ENCODE measurements at places on chromosomes 5 and 9. TPM values are rescaled to one million over a fixed set of nuclear protein-coding genes. Genes with fewer than 3 reads are reported as not detected.

NUDT12 gene
- not detected for total RNA-seq

DNA sequence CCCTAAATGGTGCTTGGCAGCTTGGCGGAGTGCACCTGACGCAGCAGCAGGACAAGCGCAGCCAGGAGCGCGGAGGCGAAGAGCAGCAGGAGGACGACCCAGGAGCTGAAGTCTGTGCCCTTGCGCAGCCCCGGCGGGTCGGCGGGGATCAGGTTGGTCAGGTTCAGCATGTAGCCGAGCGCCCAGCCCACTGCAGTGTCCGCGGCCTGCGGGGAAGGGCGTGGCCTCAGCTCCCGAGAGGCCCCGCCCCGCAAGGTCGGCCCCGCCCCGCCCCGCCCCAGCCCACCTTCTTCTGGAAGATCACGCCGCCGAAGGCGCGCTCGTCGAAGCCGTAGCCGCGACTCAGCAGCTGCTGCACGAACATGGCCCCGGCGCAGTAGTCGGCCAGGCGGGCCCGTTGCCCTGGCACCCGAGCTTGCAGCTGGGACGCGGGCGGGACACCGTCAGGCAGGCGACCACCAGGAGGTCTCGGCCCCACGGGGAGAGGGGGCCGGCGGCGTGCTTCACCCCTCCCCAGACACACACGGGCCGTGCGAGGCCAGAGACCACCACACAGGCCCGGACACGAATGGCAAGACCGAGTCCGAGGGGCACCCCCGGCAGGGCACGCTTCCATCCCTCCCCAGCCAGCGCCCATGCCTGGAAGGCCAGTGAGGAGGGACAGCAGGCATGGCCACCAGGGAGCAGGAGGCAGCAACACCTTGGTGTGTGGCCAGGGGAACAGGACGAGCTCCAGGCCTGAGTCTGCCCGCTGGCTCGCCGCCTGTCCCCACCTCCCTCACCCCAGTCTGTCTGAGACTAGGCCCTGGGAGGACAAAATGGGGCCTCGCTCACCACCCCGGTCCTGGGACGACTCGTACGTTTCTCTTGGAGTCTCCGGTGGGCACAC lies 2.9 kb upstream of the NPDC1 start:
- H3K27ac ChIP-seq, result no peak overlapping the region
- peaks cover 56% of the 10 kb centered on the region for H3K27me3 ChIP-seq
- DNase-seq, result no peak
- peaks cover 15% of the 10 kb centered on the region for H3K4me1 ChIP-seq

DNA sequence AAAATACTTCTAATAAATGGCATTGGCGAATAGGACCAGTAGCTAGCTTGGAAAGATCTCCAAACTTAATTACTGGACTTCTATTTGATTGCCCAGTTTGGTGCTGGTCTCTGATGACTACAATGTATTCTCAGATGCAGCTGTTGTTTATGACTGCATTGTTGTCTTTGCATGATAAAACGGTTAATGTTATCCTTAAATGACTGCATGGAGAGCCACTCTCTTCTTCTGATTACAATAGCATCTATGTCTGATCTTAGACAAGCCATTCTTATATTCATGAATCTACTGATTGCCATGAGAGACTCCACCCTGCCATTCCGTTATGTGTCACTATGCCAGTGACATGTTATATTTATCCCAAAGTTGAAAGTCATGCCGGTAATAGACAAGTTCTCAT lies 42.9 kb upstream of the ERBIN start:
- H3K27me3 ChIP-seq, result no peaks in the 10 kb centered on the region
- H3K27ac ChIP-seq, result no peak overlapping the region
- H3K36me3 ChIP-seq, result peaks cover 1% of the 10 kb centered on the region
- H3K4me1 ChIP-seq, result no peaks in the 10 kb centered on the region
- no peak for DNase-seq
- H3K4me3 ChIP-seq, result no peak overlapping the region

DNA sequence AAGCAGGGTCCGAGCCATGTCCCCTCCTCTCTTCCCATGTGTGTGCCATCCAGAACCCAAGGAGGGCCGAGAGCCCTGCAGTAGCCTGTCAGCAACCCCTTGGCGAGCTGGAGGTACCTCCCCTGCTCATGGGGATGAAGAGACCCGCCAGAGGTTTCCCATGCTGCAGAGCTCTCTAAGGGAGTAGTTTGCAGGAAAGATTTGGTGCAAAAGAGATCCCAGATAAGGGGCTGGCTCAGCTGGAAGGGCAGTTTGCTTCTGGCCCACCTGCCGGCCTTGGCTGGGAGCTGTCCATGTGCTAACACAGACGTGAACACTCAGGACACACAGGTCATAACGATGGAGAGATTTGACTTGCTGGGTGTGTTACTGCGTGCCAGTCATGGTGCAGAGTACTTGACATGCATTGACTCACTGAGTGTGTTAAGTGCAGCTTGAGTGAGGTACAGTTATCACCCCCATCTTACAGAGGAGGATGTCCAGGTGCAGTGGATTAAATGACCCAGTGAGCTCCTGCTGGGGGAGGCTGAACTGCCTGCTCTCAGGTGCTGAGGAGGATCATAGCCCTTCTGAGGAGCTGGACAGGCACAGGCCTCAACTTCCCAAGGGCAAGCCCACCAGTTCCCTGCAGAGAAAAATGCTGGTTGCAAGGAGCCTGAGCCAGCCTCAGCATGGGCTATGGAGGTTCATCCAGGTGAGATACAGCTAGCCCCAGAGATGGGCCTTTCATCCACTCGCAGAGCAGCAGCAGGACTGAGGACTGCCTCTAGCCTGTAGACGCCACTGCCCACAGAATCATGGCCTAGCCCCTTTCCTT lies 6.3 kb upstream of the SLC25A48 start:
- no peaks in the 10 kb centered on the region for H3K36me3 ChIP-seq
- peaks cover 13% of the 10 kb centered on the region for H3K27me3 ChIP-seq
- DNase-seq, result peak; percentile 31
- no peak overlapping the region for H3K4me3 ChIP-seq

- H3K4me3 ChIP-seq, result no peak overlapping the region
- H3K4me1 ChIP-seq, result no peaks in the 10 kb centered on the region
- H3K27ac ChIP-seq, result no peak overlapping the region
- no peaks in the 10 kb centered on the region for H3K27me3 ChIP-seq
Measured at GRCh38 chr5:3281366-3281765, 314.3 kb upstream of the IRX1 start.

DNA sequence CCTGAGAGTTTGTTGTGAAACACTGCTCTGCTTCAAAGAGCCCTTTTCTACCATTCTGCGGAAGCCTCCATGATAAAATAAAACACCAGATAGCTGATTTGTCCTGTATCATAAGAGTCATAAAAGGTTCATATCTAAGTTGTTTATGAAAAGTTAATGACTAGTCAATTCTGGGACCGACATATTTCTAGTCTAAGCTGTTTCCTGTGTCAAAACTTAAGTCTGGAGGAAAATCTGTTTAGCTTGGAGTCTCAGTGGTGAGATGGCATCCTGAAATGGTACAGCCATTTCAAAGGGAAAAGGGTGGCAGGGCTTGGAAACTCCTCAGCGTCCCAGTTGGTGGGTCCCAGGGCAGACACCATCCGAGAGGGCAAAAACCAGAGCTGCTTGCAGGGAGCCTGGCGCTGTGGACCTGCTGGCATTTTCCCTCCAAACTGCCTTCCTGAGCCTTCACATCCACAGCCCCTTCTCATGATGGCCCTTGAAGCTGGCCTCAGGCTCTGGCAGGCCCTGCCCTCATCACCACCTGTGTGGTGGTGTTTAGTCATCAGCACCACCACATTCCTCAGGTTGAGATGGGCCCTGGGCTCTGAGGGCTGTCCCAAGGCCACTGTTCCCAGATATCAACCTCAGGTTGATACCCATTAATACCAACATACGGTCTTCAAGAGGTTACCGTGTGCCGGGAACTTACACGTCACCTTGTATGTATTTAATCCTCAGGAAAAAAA lies 184.0 kb downstream of the HSPA4 start:
- no peak for DNase-seq
- H3K4me1 ChIP-seq, result peaks cover 11% of the 10 kb centered on the region
- peaks cover 19% of the 10 kb centered on the region for H3K27me3 ChIP-seq
- H3K4me3 ChIP-seq, result no peak overlapping the region
- H3K36me3 ChIP-seq, result no peaks in the 10 kb centered on the region

DNA sequence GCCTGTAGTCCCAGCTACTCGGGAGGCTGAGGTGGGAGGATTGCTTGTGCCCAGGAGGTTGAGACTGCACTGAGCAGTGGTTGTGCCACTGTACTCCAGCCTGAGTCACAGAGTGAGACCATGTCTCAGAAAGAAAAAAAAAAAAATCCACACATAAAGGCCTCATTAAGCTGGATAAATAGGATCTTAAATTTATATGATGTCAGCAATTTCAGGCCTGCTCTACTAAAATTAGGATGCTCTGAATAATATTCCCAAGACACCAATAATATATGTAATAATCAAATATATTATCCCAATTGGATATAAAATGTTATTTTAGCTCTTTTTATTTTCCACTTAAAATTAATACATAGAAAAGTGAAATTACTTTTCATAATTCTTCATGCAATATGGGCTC lies 43.6 kb downstream of the NLN start:
- H3K4me3 ChIP-seq, result no peak overlapping the region
- no peaks in the 10 kb centered on the region for H3K27me3 ChIP-seq
- no peak overlapping the region for H3K27ac ChIP-seq

GRCh38 chr9:76166526-76166925 lies 227.7 kb downstream of the RFK start:
- no peaks in the 10 kb centered on the region for H3K36me3 ChIP-seq
- H3K27me3 ChIP-seq, result no peaks in the 10 kb centered on the region
- no peak for DNase-seq
- H3K4me1 ChIP-seq, result peaks cover 3% of the 10 kb centered on the region
- H3K27ac ChIP-seq, result no peak overlapping the region

Measured in activated CD8-positive, alpha-beta memory T cell treated with anti-CD3 and anti-CD28 coated beads, Interleukin-2, amount 10 ng/mL, durations not matched to agents 7 days and 5 days (primary cell).